ENCODE measurements at places on chromosomes 6 and 20.

DNA sequence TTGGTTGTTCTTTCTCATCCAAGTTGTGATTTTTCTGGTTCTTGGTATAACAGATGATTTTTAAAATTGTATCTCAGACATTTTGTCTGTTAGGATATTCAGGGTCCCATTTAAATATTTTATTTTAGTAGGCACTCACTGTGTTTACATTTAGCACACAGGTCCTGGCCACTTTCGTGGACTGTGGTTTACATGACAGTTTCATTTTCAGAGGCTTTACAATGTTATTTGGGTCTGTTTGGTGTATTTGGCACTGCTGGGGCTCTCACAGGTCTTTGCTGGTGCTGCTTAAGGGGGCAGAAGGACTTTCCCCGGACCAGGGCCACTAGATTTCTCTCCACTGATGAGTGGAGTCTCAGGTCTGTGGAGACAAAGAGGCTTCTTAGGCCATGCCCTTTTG lies 75.5 kb upstream of the TGM3 start:
- DNase-seq = no peak

DNA sequence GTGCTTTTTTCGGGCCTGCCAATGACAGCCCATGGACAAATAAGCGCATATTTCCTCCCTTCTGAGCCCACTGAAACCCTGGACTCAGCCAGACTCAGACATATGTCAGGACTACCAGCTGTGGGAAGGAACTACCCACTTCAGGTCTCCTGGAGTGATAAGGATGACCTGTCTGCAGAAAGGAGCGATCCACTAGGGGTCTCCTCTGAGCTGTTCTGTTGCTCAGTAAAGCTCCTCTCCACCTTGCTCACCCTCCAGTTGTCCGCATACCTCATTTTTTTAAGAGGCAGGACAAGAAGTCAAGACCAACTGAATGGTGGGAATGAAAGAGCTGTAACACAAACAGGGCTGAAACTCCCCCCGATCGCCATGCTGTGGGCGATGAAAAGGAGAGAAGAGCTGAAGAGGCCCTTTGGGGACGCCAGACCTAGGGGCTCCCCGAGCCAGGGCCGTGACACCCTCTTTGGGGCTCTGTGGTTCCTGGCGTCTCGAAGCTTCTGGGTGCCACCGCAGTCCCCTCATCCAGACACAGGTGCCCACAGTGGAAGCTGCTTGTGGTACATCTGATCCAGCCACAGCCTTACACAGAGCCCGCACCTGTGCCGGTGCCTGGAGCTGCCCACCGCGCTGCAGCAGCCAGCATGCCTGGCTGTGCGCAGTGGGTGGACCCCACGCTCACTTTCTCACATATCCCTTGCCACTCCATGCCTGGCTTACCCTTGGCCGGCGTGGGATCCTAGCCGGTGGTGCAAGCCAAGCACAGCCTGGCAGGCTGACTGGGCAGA lies 68.8 kb downstream of the EYS start:
- peak; percentile 62 for DNase-seq

DNA sequence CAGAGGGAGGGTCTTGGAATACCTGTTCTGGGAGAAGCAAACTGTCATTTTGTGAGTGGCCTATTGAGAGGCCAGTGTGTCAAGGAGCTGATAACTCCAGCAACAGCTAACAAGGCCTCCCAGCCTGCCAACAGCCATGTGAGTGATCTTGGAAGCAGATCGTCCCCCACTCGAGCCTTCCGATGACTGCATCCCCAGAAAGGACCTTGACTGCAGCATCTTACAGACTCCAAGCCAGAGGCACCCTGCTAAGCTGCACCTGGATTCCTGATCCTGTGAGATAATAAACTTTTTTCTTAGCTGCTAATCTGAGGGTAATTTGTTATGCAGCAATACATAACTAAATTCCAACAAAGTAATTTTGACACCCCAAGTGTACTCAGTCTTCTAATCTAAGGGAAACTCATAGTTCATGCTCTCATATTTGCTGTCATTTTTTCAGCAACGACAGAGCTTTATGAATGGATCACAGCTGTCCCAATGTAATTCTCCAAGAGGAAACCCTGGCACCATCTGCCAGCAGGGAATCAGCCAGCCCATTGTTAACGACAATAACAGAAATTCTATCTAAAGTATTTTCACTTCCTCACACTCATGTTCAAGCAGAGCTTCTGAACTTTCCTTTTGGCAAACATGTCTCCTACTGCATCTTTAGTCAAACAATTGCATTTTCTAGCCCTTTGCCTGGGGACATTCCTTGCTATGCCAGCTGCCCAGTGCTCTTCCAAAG lies 470.2 kb upstream of the BTBD3 start:
- no peak for DNase-seq

DNA sequence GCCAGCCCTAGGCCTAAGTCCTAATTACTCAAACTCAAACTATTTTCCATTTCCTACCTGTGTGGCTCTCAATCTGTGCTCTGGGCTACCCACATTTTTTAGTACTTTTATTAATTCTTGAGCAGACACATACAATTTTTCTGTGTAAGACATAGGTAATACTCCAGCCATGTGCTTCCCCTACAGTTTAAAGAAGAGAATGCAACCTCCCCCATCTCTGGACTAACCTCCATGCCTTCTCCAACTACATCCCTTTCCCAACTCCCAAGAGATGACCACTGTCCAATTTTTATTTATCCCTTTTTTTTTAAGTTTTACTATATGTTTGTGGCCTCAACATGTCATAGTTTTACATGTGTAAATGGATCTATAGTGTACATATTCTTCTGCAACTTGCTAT lies 5.8 kb downstream of the HMGN4 start:
- DNase-seq = no peak

- peak; percentile 50 for DNase-seq
Observed at GRCh38 chr6:122869437-122870024, 80.5 kb downstream of the SMPDL3A start.

DNA sequence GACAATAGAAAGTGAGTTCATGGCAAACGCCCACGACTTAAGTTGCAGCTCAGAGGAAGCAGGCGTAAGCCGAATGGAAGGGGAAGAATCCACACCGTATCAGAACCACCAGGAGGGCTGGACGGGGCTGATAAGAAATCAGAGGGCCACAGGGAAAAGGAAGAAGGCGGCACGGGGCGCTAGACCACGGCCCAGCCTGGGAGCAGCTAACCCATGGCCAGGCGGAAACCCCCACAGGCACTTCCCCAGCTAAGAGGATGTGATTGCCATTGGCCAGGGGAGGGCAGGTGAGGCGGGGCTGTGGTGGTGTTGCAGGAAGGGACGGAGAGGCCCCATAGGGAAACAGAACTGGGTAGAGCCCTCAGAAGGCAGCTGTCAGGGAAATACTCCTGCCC lies 174.0 kb upstream of the AFDN start:
- no peak for DNase-seq

DNA sequence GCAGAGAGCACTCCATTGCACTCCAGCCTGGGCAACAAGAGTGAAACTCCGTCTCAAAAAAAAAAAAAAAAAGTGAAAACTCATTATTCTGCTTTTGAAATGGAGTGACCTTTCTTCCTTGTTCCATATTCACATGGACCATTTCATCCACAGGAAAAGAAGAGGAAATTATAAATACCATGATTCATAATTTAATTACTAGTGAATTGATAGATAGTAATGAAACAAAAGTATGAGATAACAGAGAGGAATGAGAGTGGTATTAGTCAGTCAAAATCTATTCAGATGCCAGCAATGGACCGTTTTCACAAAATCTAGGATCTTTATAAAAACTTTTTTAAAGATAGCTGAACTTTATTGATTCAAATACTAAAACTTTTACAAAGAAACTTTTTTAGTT lies 443.1 kb upstream of the FLRT3 start:
- no peak for DNase-seq

DNA sequence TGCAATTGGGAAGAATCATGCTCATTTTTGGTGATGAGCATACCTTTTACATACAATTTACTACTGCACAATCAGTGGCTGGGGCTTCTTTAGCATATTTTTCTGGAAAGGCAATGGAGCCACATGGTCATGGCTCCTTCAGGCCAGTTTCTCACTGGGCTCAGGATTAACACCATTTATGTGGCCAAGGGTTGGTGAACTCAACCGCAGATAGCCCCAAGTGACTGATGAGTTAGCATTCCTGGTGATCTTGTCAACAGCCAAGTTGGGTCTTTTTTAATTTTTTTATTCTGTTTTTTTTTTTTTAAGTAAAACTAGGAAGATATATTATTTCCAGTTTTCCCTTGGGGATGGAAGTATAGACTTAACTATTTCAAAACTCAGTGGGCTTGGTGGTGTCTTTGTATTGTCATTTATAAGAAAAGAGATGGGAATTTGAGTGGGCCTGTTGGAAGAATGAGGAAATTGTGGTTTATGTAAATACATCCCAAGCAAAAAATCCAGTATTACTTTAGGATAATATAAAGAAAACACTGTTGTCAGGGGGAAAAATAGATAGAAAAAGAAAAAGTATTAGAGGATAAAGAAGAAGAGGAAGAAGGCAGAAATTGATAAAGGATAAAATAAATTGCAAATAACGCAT lies 397.4 kb downstream of the MAFB start:
- no peak for DNase-seq

GRCh38 chr6:157188213-157188612 lies 135.1 kb downstream of the TMEM242 start:
- no peak for DNase-seq

GRCh38 chr6:142612956-142613355 lies 311.1 kb downstream of the ADGRG6 start:
- no peak for DNase-seq

GRCh38 chr6:79628466-79629288 lies 2.5 kb upstream of the SH3BGRL2 start:
- DNase-seq = no peak

GRCh38 chr6:54282186-54282585 lies 26.1 kb upstream of the TINAG start:
- no peak for DNase-seq

- no peak for DNase-seq
Observed at GRCh38 chr6:25012657-25013056, 76.9 kb upstream of the RIPOR2 start.

- DNase-seq = peak; percentile 26
Observed at GRCh38 chr20:61749406-61750075, 316.1 kb downstream of the TAF4 start.

DNA sequence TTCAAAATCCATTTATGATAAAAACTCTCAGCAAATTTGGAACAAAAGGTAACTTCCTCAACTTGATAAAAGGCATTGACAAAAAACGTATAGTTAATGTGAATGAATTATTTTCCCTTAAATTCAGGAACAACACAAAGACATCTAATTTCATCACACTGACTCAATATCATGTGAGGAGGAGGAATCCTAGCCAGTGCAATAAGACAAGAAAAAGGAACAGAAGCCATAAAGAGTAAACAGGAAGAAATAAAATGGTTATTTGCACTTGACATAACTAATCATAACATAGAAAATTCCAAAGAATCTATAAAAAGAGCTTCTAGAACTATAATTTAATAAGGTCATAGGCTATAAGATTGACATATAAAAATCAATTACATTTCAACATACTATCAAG lies 31.4 kb downstream of the CHD6 start:
- no peak for DNase-seq

- DNase-seq = no peak
Observed at GRCh38 chr20:3165473-3166337, 6.0 kb upstream of the FASTKD5 start.

DNA sequence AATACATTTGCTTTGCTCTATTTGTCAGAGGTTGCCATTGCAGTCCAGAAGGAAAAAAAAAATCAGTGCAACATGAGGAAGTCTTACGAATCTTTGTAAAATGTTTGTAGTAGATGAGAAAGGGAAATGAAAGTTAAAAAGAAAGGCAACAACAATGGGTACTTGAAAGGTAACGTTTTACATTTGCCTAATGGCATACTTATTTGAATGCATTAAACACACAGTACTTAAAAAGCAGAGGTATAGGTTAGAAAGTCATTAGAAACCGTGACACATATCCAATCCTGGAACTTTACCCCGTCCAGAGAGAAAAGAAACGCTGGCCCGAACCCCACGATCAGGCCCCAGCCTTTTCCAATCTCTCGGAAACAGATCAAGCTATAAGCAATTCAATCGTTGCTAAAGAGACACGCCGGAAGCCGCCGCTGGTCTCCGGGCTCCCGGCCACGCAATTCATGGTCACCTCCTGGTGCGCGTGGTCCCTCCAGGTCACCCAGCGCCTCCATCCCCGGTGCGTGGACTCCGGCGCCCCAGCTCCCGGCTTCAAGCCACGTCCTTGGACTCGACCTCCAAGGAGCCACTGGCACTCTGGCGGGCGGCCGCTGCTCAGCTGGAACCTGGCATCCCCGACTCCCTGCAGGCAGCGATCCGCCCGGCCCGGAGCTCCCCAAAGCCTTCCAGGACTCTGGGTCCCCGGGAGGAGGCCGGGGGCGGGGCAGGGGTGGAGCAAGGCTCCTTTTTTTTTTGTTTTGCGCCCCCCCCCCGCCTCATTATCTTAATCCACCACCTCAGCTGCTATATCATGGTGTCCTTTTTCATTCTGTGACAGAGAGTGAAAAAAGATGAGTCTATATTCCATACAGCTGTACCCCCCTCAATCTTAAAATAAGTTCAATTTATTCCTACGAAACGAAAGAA lies at the start of gene SLC18B1:
Gene SLC18B1, minus strand, starts transcription at position 687 of the 918 bp plus-strand sequence. Its CDS starts 181 bp downstream, at position 506.
- DNase-seq = peak; percentile 54

DNA sequence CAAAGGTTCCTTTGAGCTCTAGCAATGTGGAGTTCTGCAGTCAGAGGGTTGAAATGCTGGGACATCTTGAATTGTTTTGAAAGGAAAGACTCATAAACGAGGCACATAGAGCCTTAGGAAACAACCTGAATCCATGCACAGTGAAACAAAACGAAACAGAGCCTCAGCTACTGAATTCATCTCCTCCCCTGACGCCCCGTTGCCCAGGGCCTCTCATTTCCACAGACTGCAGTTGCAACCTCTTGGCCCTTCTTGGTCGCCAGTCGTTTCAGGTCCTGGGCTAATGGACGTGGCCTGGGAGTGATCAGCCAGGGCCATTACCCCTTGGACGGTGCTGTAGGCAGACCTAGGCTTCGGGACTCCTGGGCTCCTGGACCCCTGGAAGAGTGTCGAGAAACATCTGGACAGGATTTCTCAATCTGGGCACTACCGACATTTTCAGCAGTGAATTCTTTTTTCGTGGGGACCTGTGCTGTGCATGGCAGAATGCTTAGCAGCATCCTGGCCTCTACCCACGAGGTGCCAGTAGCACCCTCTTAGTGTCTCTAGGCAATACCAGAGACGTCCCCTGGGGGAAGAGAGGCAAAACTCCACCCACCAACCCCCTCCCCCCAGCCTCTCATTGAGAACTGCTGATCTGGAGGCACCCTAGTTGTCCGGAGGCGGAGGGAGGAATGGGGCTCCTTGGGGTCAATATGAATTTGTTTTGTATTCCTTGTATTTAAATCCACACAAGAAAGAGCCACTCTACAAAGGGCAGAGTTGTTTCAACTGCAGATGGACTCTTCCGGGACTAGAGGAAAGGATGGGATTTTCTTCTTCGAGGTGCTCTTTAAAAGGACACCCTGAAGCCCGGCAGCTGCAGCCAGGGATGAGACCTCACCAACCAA lies 50.2 kb downstream of the TMEM242 start:
- no peak for DNase-seq

All from Caco-2 (cell line).